Mucosa of descending colon (tissue), 3 donors: ENCODE measurements at places on chromosomes 2 and 18.
A peak's percentile ranks its signal among the peaks of the same experiment; 100 is the strongest.

DNA sequence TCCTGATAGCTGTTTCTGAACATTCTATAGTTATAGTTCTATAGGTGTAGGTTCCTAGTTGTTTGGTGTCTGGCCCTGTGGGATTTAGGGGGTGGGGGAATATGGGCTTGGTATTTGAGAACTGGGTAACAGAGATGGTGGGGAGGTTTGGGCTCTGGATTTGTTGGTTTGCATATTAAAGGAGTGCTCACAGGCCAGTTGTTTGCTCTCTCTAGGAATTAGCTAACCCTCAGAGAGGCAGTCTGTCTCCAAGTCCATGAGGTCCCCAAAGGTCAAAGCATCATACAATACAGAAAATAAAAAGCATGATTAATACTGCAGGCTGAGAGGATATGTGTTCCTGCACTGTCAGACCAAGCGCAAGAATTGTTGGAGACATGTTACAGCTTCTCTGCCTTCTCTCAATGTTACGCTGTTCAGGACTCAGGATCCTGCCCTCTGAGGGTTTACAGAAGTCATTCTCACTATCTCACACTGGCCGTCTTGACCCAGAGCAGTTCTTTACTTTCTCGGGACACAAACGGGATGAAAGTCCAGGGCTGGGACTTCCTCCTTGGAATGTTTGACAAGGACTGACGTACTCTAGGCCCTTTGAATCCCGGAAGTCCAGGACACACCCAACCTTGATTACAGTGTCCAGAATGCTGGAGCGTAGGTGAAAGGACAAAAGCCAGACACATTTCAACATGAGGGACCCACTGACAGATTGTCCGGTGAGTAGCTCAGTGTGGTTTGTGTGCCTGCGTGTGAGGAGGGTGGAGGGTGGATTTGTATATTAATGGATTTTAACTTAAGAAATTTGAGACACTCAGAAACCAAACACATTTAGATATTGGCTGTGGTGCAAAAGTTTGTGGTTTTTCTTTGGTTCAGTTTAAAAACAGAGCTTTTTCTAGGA is at the start of gene NOSTRIN:
NOSTRIN (plus strand) TSS at position 677 of the 898 bp plus-strand sequence; CDS start at position 687, 10 bp downstream.
- peak; percentile 90 for DNase-seq

DNA sequence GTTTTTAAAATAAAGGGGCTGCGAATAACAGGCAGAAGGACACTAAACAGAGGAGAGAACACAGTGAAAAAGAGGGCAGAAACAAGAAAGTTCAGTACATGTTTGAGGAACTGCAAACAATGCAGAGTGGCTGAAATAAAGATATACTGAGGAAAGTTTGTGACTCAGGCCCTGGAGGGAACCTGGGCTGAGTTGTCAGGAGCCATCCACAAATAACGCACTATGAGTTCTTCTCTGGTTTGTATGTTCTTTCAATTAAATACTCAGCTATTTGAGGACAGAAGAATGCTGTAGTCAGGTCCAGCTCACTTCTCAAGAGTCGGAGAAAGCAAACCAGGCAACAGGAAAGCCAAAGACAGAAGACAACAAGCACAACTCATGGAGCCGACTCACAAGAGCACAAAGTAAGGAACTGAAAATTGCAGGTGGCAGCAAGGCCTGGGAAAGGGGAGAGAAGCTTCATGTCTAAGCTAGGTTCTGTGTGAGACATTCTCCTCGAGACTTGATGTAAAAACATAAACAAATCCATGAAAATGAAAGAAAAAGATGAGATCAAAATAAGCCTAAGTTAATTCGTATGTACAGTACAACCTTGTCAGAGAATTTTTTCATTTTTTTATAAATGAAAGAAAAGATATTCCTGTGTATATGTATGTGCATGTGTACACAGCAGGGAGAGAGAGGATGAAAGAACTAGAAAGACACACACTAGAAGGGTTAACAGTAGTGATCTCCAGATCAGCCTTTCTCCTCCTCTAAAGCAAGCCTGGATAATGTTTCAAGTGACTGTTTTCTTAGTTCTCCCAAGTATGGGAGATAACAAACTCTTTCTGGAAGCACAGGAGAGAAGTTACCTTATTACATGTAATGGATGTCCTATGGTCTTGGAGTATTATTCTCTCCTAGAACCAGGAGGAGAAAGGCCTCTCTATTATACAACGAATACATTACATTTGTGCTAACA is 41.5 kb downstream of the CHN1 start:
- no peak for DNase-seq

GRCh38 chr2:105864262-105864661 is 119.5 kb downstream of the NCK2 start:
- DNase-seq: no peak

- DNase-seq: no peak
These were observed 116.9 kb downstream of the AGAP1 start for GRCh38 chr2:235610696-235611257.

DNA sequence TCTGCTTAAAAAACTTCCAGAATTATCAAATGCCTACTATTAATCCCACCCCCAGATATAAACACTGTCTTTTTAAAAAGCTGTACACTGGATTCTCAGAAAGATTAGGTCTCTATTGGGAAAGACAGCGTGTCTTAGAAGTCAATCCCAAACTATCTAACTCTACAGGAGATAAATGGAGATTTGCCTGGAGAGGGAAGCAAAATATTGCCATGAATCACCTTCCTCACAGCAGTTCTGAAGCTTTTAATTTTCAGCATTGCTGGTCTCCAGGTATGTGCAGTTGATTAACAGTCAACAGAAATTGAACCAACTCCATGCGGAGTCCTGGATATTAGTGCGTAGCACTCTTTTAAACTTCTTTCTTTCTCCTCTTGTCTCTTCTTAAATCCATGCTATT is 122.2 kb downstream of the DSC3 start:
- DNase-seq: no peak

GRCh38 chr2:203822240-203822639 is 45.3 kb upstream of the CTLA4 start:
- DNase-seq: no peak

GRCh38 chr2:39114771-39115170 is 6.1 kb downstream of the SOS1 start:
- DNase-seq: no peak

DNA sequence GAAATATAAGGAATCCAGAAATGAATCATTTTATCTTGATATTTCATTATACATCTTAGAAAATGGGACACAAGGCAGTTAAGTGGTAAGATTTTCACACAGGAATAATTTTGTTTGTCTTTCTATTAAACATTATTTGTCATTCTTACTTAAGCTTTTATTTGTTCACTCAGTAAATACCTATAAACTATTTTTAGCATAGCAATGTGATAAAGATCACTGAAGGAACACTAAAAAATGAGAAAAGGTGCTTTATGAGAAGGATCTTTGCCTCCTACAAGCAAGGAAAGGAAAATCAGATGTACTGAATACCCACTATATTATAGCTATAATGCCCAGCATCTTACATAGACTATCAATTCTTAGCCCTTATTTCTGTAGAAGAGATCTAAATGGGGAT is 176.2 kb upstream of the NYAP2 start:
- DNase-seq: no peak

DNA sequence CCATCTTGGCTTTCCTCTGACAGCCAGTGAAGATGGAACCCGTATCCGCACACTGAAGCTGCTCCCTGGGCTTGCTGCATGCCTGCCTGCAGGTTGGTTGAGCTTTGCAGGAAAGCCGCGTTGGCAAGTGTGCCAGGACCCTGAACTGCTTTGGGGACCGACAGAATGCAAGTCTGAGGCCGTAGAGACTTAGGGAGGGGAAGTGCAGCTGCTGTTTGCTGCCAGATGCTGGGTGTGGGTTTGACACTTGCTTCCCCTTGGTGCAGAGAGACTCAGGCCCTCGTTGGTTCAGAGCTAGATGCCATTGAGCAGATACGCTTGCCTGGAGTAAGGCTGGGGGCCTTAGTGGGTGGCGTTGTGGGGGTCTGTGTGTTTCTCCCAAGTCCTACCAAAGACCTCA is 13.1 kb upstream of the PHLPP1 start:
- DNase-seq: no peak

GRCh38 chr2:17827316-17827715 is 11.1 kb downstream of the MSGN1 start:
- no peak for DNase-seq

DNA sequence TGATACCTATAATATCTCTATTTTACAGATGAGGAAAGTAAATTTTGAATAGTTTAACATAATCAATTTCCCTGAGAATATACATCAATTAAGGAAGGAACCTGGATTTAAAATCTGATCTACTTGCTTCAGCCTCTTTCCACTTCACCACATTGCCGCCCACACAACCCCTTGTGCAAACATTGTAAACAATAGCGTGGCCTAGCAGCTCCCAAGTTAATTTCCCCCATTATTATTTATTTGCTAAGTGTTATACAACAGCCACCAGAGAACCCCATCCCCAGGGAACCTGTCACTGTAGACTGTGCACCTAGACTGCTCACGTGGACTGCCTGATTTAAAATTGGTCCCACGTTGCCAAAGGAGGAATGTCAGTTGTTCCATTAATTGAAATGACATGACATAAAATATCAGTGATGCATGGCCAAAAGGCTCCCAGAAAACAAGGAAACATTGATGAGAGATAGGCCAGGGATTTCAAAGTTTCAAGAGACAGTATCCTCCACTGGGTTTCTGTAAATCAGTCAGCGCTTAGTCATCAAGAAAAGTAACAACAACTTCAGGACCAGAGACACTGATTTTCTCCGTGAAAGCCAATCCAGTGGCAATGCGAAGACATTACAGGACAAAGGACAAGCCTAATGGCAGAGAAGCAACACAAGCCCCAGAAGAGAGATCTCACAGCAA is 41.3 kb downstream of the SCG2 start:
- no peak for DNase-seq

- DNase-seq: peak; percentile 87
These were observed 1.2 kb downstream of the RTKN start for GRCh38 chr2:74440378-74441169.

DNA sequence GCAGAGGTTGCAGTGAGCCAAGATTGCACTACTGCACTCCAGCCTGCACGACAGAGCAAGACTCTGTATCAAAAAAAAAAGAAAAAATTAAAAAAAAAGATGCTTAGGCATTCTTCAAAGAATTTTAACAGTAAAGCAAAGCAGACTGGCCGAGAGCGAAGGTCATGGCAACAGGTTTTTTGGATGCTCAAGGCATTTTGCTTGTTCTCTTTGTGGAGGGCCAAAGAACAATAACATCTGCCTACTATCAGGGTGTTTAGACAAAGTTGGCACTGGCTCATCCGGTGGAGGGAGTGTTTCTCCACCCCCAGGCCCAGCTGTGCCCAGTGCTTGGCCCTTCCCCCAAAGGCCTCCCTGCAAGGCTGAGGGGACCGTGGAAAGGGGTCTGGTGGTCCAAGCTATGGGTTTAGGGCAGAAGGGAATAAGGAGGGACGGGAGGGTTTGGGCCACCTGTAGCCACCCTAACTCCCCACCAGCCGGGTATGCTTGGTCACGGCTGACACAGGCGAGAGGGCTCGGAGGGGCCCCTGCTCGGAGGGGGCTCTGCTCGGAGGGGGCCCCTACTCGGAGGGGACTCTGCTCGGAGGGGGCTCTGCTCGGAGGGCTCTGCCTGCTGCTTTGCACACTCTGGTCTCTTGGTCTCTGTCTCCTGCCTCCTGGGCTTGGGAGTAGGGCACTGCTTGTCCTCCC is 26.7 kb upstream of the ALLC start:
- DNase-seq: no peak

- DNase-seq: no peak
These were observed 158.4 kb downstream of the RNF152 start for GRCh38 chr18:61734396-61734795.

GRCh38 chr18:39453356-39453755 is 1887.8 kb upstream of the CELF4 start:
- no peak for DNase-seq

DNA sequence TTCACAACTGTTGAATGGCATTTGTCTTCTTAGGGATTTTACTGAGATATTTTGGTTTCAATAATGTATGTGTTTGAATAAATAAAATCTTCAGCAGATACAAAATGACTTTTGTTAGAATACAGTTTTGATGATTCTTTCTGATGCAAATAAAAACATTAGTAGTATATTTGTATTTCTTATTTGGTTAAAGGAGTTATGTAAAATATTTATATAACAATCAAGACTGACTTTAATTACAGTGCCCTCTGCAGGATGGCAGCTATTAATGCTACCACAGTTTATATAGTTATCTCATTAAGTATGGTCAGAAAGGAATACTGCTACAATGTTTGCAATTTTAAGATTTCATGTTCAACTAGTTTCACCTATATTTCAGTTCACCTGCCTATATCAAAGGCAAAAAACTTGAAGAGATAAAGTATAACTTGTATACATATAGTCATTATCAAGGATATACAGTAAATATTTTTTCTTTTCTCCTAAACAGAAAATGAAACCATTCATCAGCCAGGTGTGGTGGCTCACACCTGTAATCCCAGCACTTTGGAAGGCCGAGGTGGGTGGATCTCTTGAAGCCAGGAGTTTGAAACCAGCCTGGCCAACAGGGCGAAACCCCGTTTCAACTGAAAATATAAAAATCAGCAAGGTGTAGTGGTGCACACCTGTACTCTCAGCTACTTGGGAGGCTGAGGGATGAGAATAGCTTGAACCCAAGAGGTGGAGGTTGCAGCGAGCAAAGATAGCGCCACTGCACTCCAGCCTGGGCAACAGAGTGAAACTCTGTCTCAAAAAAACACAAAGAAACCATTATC is 19.8 kb downstream of the ARL5A start:
- DNase-seq: no peak

GRCh38 chr2:230010501-230010900 is 58.2 kb downstream of the SLC16A14 start:
- DNase-seq: no peak

DNA sequence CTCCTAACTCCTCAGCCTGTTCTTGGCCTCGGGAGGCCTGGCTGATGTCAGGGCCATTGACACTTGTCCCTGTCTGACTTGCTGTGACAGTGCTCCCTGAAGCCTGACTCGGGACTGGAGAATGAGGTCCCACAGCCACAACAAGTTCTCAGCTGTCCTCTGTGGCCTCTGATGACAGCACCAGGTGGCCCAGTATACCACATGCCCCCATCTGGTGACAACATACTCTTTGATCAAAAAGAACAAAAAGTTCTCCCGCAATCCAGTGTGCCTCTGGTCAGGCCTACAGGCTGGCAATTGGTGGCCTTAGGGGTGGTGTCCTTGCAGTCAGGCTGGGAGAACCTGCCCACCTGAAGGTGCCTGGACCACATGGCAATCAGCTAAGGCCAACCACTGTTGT is 102.6 kb downstream of the SEPTIN10 start:
- no peak for DNase-seq

DNA sequence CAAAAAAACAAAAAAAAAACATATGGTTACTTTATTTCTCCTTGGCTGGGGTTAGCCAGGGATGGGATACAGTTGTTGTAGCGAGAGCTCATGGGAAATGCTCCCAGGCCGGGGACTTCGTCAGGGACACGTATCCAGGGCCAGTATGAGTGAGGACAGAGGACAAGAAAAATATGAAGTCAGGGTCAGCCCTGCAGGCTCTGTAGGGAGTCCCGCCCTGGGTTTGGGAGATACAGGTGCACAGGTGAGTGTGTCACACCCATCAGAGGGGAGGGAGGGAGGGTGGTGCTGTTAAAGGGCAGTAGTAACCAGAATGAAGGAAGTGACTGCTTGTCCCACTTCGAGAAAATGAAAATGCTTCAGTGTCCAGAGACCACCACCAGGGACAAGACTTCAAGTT is 55.6 kb upstream of the RBM44 start:
- DNase-seq: no peak

- no peak for DNase-seq
These were observed 31.1 kb upstream of the EPC2 start for GRCh38 chr2:148613231-148614013.
